ENCODE measurements at places on chromosomes 7 and 10.

DNA sequence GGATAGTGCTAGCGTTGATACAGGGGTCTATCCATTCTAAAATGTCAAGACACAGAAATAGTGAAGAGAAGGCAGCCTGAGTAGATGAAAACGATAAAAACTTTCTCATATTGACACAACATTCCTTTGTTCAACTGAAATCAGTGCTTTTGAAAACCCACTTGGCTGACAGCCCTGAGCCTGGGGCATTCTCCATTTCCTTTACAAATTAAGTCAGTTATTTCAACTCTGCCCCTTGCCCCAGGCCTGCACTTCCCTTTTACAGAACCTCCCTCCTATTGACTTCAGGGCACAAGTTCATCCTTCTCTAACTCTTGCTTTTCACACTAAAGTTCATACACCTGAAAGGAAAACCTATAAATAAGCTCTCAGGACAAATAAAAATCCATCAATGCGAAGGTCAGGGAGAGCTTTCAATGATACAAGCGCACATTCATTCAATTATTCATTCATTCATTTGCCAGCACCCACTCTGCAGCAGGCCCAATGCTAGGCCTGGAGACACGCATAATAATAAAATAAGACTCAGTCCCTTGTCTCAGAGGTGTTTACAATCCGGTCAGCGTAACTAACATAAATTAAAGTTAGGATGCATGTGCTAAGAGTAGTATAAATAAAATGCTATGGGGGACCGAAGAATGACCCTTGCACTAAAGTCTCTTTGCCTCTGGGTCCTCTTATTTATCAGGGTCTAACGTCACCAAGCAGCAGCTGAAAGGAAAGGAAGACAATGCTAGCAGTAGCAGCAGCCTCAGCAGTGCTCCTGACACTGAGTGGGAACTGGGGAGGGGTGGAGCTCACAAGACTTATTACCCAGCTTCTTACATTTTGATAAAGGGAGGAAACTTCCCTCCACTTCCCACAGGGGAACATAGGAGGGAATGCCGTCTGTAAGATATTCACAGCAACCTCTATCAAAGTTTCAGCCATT, 134.8 kb downstream of the PDE1C start:
- no peak for DNase-seq

- no peak for DNase-seq
Observed at GRCh38 chr7:27971171-27971812, 209.3 kb downstream of the JAZF1 start.

DNA sequence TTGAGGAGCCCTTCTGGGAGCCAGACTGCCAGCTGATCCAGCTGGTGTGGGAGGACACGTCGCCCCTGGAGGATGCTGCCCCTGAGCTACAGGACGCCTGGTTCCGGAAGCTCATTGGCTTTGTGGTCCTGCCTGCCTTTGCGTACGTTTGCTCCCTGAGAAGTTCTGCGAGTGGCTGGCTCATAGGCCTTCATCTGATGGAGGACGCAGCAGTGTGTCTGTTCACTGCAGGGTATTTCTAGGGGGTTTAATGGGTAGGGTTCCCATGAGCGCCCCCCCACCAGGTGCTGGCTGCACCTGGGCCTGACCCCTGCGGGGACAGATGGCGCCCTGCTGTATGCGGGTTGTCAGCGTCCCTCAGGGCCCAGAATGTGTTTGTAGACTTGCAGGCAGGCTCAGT, 5.0 kb downstream of the PAOX start:
- no peak for DNase-seq

DNA sequence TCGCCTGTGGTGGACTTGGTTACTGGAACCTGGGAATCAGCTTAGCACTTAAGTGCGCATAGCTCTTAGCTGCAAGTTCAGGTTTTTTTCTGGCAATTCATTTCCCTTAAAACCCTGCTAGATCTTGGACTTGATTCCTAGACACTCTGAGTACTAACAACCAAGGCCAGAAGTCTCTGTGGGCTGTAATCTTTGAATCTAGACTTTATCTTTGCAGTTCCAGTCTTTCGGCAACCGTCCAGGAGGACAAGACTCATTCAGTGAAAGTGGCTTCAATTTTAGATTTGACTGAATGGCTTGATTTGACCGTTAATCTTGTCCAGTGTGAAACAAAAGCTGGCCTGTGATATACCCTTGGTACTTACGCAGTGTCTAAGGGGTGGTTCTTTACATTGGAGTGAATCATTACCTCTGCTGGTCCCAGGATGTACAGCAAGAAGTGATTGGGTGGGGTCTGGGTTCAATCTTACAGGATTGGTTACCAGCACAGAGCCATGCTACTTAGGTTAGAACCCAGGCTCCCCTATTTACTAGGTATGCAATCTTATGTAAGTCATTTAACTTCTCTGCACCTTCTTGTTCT, 16.4 kb downstream of the PTTG1IP2 start:
- no peak for DNase-seq

GRCh38 chr7:17626235-17626634, 314.1 kb downstream of the SNX13 start:
- DNase-seq: no peak

DNA sequence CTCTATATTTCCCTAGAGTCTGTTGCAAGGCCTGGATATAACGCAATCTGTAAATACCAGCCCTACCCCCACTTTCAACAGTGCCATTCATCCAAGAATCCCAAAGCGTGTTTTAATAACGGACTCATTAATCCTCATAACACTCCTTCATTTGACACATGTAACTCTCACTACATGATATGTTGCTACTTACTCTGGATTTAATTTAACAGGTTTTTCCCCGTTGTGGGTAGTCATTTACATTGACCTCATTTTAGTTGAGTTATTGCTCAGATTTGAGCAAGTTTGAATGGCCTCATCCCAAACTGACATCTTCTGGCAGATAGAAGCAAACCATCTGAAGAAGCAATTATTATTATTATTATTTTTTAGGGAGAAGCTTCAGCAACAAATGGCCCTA, 125.4 kb upstream of the NPVF start:
- DNase-seq: no peak

DNA sequence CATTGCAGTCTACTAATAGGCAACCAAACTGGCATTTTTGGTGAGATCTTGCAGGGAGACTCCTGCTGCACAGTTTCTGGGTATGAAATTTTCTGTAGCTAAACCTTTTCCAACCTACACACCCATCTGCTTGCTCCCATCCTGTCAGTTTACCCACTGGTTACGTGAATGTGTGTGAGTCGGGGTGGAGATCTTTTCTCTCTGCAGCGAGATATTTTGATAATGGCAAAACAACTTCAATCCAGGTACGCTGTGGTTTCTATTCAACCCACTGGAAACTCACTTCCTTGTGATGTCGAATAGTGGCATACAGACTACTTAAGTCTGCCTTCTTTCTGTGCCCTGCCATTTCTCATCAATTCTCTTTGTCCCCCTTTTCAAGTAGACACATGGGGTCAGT, 4.5 kb downstream of the PLEKHA1 start:
- no peak for DNase-seq

GRCh38 chr10:57015187-57015586, 654.1 kb upstream of the ZWINT start:
- DNase-seq: no peak

- no peak for DNase-seq
Observed at GRCh38 chr7:73920406-73921134, 59.6 kb downstream of the TMEM270 start.

DNA sequence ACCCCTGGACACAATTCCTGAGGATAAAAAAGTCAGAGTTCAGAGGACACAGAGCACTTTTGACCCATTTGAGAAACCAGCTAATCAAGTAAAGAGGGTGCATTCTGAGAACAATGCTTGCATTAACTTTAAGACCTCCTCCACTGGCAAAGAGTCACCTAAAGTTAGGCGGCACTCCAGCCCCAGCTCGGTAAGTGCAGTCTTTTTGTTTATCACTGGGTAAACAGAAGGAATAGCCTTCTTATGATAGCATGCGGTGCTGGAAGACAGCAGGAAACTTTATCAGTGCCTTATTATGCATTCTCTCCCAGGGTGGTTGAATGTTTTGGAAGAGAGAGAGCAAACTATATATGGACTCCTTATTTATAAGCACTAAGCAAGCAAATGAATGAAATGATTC, 130.5 kb downstream of the CDK14 start:
- no peak for DNase-seq

GRCh38 chr7:151806952-151807775, 69.8 kb downstream of the PRKAG2 start:
- DNase-seq: no peak

- no peak for DNase-seq
Observed at GRCh38 chr10:13658871-13659685, 72.3 kb downstream of the PRPF18 start.

DNA sequence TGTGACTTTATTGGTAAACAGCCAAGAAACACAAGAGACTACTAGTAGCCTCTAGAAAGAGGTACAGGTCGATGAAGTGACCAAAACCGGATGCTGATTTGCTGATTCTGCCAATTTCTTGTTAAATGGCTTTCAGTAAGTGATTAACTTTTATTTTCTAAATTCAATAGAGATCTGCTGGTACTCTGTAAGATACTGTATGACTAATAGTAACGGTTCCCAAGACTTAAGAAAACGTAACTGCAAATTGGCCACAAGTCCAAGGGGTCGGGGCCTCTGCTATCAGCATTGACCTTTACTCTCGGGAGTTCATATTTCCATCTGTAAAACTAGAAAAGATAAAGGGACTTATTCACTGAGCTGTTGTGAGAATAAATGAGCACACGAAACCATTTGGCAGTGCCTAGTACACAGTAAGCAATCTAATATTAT, 1.4 kb downstream of the FAM3C start:
- DNase-seq: no peak

DNA sequence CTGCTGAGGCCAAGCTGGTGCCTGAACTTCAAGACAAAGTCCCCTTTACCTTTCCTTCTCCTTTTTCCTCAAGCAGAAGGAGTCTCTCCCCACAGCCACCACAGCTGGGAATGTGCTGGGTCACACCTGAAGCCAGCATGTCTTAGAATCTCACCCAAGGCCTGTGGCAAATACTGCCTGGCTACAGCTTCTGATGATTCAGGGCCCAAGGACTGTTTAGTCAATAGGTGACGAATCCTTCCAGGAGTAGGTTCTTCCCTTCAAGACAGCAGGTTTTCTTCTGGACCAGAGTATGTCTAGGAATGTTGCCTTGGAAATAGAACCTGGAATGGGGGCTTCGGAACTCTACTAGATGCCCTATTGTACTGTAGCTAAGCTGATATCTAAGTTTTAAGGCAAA, 374.6 kb downstream of the KIF20B start:
- no peak for DNase-seq

GRCh38 chr7:158325530-158326381, 261.9 kb downstream of the PTPRN2 start:
- DNase-seq: no peak

- DNase-seq: no peak
Observed at GRCh38 chr10:33183655-33184054, 150.8 kb downstream of the NRP1 start.

DNA sequence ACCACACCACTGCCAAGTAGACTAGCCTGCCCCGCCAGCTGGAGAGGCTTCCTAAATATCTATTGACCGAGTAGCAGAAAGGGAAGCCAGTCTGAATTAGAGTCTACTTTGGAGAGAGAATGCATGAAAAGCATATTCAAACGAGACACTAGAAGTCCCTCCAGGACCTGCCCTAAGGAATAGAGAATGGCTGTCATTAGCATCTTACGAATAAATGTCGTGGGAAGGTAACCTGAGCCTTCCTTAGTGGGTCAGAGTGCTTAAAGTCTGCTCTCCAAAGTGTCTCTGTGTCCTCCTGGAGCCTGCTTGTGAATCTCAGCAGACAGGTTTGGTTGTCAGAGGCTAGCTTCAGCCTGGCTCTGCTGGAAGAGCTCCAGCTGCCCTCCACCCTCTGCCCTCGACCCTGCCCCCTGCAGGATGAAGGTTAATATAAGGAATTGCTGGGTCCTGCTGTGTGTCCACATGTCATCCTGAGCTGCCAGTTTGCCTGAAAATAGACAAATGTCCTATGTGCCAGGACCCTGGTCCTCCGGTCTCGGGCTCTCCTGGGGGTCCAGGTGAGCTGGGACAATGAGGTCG, 33.4 kb downstream of the FAM241B start:
- DNase-seq: no peak

- DNase-seq: no peak
Observed at GRCh38 chr7:157597562-157597961, 260.8 kb downstream of the DNAJB6 start.
